ENCODE measurements at places on chromosomes 6 and 20. TPM values are rescaled to one million over a fixed set of nuclear protein-coding genes. Genes with fewer than 3 reads are reported as not detected.

GRCh38 chr6:39441986-39442385 is 119.5 kb upstream of the KCNK16 start:
- DNase-seq: no peak

DNA sequence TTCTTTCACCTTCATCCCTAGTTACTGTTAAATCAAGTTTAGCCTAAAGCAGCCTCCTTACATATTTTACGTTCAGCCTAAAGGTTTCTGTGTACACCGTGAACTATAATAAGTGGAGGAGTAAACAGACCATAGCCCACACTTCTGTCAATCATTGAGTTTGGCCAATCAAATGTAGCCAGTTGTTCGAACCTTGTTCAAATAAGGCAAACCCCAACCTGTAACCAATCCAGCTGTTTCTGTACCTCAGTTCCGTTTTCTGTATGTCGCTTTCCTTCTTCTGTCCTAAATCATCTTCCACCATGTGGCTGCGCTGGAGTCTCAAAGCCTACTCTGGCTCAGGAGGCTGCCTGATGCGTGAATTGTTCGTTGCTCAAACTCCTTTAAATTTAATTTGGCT is 1.8 kb upstream of the FBXO30 start:
- no peak for DNase-seq

GRCh38 chr20:38267901-38268514 is 7.5 kb upstream of the KIAA1755 start:
- DNase-seq: no peak

- no peak for DNase-seq
Measured at GRCh38 chr20:62392621-62393334, 5.9 kb downstream of the RPS21 start.

Gene ZC2HC1B
- total RNA-seq: not detected

Gene BANF2
- not detected for total RNA-seq

Gene GATA5
- not detected for total RNA-seq

Data from activated T-cell treated with anti-CD3 and anti-CD28 coated beads, Interleukin-2, amount 50 U/mL, for 72 hours (primary cell).